ENCODE measurements at places on chromosomes 5 and 9. TPM values are rescaled to one million over a fixed set of nuclear protein-coding genes. Genes with fewer than 3 reads are reported as not detected.

KCTD16 gene
- total RNA-seq: 0.01 TPM

SPATA31A1 gene
- not detected for total RNA-seq

PCDHGB4 gene
- total RNA-seq: 0.87 TPM

SURF4 gene
- total RNA-seq: 184 TPM

SOHLH1 gene
- total RNA-seq: not detected

APBA1 gene
- 0.12 TPM for total RNA-seq

CARD6 gene
- 3.3 TPM for total RNA-seq

NEURL1B gene
- total RNA-seq: 2.9 TPM

NIPAL4 gene
- total RNA-seq: 14.1 TPM

TRPM3 gene
- not detected for total RNA-seq

PDCD1LG2 gene
- total RNA-seq: 0.19 TPM

SH2D3C gene
- total RNA-seq: not detected

MEIKIN gene
- total RNA-seq: not detected

CLPTM1L gene
- 169 TPM for total RNA-seq

FBXO10 gene
- total RNA-seq: 7.8 TPM

F2RL1 gene
- total RNA-seq: 272 TPM

CENPH gene
- 17.6 TPM for total RNA-seq

C5orf58 gene
- not detected for total RNA-seq

DRD1 gene
- total RNA-seq: 0.24 TPM

FST gene
- 4.5 TPM for total RNA-seq

DDX4 gene
- not detected for total RNA-seq

SLC9A3 gene
- total RNA-seq: 2.2 TPM

SHOC1 gene
- total RNA-seq: not detected

TBC1D2 gene
- total RNA-seq: 12.4 TPM

PCDH12 gene
- total RNA-seq: not detected

SLC6A18 gene
- not detected for total RNA-seq

FOXD4L5 gene
- 0.11 TPM for total RNA-seq
